Thoracic aorta (tissue), 2 donors: ENCODE measurements at places on chromosomes 1 and 21.
A peak's percentile ranks its signal among the peaks of the same experiment; 100 is the strongest.

DNA sequence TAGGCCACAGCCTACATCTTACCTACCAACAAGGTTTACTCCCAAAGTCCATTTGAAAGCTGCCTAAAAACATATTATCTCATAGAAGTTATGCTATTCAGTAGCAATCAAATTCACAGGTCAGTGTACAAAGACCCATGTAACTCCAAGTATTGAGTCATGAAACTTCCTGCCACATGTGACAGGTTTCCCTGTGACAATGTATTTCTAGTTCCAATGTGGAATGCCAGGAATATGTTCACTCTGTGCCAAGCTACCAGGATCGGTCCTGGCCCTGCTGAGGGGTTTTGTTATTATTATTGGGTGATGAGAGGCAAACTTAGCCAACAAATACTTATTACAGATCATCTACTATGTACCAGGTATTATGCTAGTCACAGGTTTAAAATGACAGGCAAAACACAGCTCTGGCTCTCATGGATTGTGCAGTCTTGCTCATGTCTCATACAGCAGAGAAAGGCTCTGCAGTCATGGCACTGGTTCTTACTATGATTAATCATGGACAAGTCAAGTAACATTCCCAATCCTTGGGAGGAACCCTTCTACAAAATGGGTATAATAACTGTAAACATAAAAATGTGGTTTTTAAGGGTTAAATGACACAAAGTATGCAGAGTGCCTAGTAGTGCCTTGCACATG is 22.5 kb downstream of the DPH5 start:
- DNase-seq, result no peak

DNA sequence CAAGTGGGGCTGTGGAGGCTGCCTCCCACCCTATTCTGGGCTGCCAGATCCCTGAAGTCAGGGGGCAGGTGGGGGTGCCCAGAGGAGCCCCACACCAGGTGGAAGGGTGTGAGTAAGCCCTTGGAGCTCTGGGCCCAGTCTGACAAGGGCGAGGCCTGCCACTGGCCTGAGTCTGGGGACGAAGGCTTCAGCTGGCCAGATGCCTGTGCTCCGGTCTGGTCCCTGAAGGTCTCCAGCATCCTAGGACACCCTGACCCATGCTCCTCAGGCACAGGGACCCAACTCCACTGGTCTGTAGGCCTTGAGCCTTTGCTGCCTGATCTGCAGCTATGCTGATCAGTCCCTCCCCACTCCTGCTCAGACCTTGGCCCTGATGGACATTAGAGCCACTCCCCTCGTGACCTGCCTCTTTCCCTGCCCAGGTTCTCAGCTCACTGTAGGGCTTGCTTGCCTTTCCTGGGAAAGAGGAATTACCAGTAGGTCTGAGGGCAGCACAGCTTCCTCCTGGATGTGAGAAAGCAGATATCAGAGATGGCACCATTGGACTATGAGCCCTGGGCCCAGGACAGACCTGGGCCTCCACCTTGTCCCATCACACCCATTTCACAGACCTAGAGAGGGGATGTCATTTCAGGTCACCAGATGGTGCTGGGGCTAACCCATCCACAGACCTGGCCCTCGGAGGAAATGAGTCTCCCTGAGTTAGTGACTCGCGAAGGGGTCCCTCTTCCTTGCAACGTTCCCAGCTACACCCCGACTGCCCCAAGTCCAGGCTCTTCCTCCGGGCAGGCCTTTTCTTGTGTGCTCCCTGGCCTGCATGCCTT is 32.8 kb upstream of the CSF3R start:
- no peak for DNase-seq

DNA sequence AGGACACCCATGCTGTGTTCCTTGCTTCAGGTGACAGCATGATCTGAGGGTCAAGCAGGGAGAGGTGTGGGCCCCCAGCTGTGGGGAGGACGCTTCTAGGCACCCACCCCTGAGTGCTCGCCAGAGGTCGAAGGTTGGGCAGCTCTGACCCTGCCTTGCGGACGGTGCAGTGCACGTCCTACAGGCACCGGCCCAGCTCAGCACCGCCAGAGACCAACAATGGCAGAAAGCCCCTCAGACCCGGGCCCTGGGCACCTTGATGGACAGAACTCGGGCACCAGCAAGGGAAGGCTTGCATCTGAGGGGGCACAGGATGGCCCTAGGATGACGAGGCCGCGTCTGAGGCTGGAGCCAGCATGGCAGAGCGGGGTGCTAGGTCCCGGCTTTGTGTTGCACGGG is 24.7 kb downstream of the NADK start:
- no peak for DNase-seq

- no peak for DNase-seq
These were observed 64.5 kb upstream of the PRRC2C start for GRCh38 chr1:171420810-171421209.

DNA sequence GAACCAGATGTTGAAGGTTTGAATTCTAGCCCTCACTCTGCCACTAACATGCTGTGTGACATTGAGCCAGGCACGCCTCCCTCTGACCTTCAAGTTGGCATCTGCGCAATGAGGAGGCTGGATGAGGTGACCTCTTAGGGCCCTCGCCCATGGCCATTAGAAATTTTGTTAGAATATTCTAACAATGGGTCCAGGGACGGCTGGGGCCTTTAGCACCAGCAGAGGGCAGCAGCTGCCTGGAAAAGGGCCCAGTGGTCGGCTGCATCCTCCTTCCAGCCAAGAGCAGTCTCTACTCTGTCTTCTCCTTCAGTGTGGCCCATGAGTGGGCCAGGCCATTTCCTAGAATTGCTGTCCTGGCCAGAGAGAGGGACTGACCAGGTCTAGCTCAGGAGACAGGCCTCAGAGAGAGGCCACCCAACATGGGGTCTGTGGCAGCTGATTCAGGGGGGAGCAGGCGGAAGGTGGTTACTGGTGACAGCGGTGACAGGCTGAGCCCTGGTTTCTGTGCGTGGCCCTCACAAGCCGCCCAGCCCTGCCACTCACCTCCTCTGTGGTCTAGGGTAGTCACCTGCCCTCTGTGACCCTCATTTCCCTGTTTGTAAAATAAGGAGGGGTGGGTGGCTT is 101.3 kb upstream of the ACTL8 start:
- DNase-seq, result no peak

DNA sequence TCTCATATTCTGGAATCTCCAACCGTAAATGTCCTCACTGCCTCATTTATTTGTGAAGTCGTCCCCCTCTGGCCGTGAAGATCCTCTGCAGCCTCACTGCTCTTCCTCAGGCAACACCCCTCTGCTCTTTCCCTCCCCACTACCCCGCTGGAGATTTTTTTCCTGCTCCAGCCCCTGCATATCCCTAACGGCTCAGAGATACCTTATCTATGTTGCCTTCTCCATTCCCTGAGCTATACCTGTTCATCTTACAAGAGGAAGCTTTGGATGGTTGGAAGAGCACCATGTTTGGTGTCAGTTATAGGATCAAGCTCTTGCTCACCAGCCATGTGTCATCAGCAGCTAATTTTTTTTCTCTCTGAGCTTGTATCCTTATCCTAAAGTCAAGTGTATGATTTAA is 26.4 kb downstream of the LRRC8B start:
- DNase-seq, result no peak

DNA sequence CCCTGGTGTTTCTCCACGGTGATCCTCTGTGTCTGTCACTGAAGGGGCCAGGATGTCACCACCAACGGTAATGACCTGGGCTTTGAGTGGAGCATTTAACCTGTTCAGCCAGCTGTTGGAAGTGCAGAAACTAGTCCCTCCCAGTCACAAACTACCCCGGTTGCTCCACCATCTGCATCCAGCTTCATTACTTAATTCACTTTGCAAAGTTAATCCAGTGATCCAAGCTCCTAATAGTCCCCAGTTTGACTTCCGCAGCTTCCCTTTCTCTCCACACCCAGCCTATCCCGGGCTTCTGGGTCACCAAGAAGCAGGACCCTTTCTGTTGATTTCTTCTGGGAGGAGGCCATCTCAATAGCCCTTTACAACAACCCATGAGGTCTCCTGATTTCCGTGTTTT is 63.5 kb downstream of the MDM4 start:
- no peak for DNase-seq

GRCh38 chr1:51170342-51170741 is 65.7 kb upstream of the RNF11 start:
- DNase-seq, result no peak

GRCh38 chr1:167474191-167474641 is 44.1 kb downstream of the CD247 start:
- no peak for DNase-seq

DNA sequence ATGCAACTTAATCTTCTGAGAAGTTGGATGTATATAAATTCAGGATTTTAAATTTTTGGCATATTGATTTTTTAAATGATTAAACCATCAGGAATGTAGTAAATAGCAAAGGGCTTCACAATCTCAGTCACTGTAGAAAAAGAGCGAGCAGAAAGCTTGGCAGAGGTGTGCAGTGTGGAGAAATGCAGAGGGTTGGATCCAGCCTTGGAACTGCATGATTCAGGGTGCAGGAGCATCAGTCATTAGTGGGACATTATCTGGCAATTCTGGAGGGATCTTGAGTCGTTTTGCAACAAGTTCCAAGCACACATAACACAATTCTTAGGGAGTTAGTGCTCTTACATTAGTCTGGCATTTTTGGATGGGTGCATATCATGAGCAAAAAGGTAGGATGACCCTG is 267.9 kb downstream of the PLA2G4A start:
- no peak for DNase-seq

DNA sequence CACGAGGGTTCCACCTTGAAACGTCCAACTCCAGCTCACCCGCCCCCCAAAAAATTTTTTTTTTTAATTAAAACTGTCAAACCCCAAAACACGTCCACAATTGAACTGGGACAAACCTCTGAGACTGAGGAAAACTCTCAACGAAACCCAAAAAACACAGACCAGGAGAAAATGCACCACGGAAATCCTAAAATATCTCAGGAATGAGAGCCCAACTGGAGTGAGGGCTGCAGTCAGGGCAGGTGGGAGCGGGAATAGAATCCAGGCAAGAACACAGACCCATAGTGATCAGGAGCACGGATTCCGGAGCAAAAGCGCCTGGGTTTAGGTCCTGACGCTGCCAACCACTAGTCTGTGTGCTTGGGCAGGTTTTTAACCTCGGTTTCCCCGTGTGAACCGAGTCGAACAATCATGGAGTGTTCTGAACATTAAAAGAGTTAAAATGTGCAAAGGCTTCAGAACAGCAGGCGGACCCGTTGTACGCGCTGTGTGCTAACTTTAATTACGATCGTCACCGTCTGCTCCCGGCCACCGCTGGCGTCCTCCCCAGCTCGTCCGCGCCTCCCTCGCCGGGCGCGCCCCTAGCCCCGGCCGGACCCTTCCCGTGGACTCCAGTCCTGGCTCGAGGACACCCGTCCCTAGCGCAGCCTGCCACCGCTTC is 624 bp downstream of the ARHGAP29 start:
- no peak for DNase-seq

GRCh38 chr1:196774175-196774574 is 465 bp upstream of the CFHR3 start:
- no peak for DNase-seq

- DNase-seq, result peak; percentile 77
These were observed 3.6 kb downstream of the SKI start for GRCh38 chr1:2231532-2232254.

GRCh38 chr1:228085287-228085951 is 2.9 kb downstream of the ARF1 start:
- no peak for DNase-seq

- no peak for DNase-seq
These were observed 53.0 kb downstream of the VANGL1 start for GRCh38 chr1:115694805-115695204.
